ENCODE measurements at places on chromosomes 2 and 18.

DNA sequence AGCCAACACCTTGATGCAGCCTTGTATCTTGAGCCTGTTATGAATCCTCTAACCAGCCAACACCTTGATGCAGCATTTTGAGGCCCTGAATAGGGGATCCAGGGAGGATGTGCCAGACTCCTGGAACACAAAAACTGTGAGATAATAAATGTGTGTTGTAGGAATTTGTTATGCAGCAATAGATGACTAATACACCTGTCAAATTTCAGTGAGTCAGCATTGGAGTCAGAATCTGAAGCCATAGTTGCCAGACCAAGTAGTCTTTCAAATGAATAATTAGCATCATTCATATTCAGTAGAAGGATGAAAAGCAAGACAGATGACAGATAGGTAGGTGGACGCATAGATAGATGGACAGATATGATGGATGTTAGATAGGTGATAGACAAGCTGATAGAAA lies 942.5 kb upstream of the SLC39A10 start:
- DNase-seq = peak; percentile 62

- DNase-seq = peak; percentile 11
These were observed 11.7 kb upstream of the CXCR4 start for GRCh38 chr2:136129601-136130000.

- no peak for DNase-seq
These were observed 99.1 kb upstream of the CD226 start for GRCh38 chr18:70046796-70047195.

GRCh38 chr2:128717758-128718710 lies 399.4 kb upstream of the HS6ST1 start:
- DNase-seq = no peak

DNA sequence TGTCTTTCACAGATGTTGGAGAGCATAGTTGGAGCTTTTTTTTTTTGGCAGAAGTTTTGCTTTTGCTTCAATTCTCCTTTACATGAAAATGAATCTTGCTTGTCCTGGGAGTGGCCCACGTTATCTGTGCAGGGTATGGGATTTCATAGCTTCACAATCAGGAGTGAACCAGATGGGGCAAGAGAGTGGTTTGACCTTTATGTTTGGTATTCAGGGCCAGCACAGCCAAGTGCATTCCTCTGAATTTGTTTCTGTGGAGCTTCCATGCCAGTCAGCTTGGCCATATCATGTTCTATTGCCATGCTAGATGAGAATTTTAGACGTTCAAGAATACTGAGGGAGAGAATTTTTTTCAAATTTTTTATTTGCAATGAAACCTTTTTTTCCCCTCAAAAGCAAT lies 116.6 kb downstream of the PRPF40A start:
- DNase-seq = no peak

DNA sequence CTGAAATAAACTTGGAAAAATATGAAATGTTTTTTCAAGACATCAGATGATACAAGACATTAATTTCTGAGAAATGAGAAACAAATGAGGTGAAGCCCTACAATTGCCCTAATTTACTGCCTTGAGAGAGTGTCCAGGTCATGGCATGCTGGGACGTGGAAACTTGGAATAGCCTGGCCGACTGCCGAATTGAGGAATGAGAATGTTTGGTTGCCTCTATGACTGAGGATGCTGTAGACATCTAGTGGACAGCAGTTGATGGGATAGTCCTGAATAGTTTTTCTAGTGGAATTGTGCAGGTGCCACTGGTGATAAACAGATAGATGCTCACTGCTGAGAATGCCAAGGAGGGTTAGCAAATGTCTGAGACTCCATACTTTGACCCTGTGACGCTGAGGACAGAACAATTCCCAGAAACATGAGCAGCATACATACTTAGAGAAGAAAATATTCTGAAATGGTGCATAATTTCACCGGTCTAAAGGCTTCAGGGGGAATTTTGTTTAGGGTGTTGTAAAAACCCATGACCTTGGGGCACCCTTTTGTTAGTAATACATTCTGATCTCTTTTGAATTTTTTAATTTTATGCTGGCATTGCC lies 56.5 kb upstream of the CWC22 start:
- DNase-seq = no peak

DNA sequence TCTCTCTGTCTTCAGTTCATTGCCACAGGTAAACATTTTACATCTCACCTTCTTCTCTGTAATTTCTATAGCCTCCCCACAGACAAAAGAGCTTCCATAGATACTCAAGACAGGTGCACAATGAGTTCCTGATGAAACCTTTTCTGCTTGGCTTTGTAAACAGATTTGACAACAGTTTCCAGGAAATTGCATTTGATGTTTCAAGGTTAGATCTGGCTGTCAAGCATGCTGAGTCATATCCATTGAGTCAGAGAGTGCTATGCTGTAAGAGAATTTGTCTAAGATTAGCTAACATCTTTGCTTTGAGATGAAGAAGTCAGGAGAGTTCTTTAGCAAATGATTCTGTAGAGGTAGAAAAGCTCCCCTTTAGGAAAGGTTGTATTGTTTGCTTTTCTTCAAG lies 40.6 kb upstream of the MAP2 start:
- peak; percentile 91 for DNase-seq

- DNase-seq = peak; percentile 54
These were observed 2136.2 kb upstream of the CELF4 start for GRCh38 chr18:39701839-39702238.

DNA sequence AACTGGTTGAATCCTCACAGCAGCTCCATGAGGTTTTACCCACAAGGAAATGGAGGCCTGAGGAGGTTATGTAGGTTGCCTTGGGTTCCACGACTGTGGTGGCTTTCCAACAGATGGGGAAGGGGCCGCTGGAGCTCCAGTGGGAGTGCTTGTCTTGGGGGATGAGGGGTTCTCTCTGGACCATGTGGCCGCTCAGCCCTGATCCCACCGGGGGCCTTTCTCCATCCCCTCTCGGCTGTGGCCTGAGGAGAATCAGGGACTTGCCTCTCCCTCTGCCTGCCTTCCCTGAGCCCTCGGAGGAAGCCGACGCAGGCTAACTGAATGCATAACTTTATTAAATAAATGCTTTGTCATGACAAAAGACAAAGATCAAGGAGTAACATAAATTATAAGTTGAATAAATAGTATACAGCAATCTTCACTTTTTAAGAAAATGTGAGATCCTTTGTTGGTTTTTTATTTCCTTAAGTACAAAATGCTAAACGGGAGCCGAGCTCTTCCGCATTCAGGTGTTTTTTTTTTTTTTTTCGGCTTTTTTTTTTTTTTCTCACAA lies 23.5 kb downstream of the IGFBP5 start:
- DNase-seq = no peak

DNA sequence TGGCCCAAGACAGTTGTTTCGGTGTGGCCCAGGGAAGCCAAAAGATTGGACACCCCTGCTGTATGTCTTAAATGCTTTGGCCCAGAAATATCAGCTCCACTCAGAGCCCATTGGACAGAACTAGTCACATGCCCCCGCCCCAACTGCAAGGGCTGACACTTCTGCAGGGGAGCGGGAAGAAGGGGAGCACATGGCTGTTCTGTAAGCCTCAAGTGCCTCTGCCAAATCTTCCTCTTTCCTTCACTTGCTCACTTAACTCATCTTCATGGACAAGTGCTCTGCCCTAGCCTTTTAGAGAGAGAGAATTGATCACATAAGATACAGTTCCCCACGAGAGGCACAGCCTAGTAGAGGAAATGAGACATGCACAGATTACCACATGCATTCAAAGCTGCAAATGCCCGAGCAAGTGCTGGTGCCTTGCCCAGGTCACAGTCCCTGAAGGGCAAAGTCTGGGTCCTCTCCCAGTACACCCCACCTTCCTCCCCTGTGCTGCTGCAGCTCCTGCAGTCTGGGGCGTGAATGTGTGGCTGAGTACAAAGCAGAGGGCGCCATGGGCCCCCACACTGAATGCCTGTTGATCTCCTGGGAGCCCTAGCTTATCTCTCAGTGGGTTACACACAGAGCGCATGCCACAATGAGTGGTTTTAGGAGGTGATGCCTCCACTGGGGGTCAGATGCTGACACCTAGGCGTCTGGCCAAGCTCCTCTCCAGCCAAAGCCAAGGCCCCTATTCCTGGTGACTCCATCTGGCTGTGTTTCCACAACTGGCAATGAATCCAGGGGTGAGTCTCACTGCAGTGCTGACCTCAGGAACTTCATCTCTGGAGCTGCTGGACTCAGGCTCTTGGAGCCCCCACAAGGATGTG lies 135.3 kb downstream of the CTIF start:
- no peak for DNase-seq

DNA sequence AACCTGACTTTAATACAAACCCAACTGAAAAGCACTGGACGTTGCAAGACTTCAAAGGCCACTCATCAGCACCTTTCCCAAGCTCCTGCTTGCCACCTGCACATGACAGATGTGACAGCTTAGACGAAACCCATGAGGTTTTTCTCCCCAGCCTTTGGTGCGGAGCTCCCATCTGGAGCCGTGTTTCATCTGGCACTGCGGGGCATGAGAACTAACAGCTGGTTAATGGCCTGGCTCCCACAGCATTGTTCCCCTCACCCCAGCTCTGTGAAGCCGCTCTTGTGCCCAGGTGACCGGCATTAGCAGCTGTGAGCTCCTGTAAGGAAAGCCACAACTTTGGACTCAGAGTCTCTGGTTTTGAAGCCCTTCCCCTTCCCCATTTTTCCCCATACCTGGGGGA lies 50.9 kb downstream of the GALR1 start:
- DNase-seq = no peak

GRCh38 chr2:18795906-18796305 lies 206.5 kb upstream of the NT5C1B start:
- no peak for DNase-seq

DNA sequence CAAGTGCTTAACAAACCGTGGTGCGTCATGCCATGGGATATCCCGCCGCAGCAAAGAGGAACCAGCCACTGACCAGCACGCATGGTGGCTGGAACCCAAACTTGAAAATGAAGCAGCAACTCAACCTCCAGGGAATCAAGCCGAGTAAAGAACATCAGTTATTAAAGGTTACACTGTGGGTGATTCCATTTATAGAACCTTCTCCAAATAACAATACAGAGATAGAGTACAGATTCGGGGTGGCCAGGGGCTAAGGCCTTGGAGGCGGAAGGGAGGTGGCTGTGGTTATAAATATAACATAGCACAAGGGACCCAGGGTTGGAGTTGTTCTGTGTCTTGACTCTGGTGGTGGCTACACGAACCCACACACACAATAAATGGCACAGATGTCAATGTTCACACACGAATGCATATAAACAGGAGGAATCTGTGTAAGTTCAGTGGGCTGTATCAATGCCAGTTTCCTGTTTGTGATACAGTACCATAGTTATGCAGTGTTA lies 123.1 kb downstream of the EIPR1 start:
- DNase-seq = no peak

- DNase-seq = no peak
These were observed 278.4 kb downstream of the NDUFA10 start for GRCh38 chr2:239746559-239747246.

DNA sequence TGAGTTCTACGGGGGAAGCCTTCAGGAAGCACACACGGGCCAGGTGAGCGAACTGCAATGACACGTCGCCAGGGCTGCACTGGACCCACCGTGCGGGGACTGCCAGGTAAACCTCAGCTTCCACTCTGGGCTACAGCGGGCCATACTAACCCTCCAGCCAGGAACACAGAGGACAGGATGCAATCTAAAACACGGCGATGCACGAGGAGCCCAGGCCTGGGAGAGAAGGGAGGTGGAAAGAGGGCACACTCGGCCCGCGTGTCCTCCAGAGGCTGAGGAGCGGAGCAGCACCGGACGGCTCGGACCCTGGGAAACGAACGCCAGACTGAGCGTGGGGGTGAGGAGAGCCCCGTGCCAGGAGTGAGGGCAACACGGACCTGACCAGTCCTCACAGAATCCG lies 69.3 kb downstream of the HDAC4 start:
- DNase-seq = no peak

GRCh38 chr2:141889788-141890187 lies 241.0 kb downstream of the LRP1B start:
- no peak for DNase-seq

- no peak for DNase-seq
These were observed 76.9 kb upstream of the PAPOLG start for GRCh38 chr2:60679036-60679780.

DNA sequence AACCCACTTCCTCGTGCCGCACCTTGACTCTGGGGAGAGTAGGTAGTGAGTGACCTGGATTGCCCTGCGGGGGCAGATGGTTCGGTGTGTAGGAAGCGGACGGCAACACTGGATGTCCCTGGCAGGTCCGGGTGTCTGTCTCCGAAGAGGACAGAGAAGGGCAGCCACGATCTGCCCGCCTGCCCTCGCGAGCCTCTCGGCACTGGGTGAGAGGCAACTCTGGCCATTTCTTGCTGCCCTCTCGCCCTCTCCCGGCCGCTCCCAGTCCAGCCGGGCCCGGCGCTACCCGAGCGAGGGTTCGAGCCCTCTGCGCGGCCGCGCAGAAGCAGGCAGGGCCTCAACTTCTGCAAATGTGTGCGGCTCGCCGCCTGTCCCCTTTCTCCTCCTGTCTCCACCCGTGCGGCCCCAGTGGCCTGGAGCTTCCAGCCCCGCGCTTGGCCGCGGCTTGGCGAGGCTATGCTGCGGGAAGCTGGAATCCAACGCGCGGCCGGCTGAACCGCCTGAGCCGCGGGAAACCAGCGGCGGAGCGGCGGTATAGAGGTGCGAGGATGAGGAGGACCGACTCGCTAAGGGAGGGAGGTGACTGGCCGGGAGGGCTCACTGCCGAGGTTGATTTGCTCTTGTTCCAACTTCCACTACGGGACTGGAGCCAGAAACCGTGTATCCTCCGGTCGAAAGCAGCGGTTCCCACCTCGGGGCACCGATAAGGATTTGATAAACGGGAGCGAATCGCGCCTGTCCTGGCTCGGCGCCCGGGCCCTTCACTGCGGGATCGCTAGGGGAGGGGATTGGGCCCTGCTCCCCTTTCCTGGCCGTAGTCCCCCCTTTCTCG lies 1.5 kb downstream of the EPAS1 start:
- no peak for DNase-seq

GRCh38 chr18:35780937-35781336 lies 191.5 kb upstream of the RMP24 start:
- no peak for DNase-seq

DNA sequence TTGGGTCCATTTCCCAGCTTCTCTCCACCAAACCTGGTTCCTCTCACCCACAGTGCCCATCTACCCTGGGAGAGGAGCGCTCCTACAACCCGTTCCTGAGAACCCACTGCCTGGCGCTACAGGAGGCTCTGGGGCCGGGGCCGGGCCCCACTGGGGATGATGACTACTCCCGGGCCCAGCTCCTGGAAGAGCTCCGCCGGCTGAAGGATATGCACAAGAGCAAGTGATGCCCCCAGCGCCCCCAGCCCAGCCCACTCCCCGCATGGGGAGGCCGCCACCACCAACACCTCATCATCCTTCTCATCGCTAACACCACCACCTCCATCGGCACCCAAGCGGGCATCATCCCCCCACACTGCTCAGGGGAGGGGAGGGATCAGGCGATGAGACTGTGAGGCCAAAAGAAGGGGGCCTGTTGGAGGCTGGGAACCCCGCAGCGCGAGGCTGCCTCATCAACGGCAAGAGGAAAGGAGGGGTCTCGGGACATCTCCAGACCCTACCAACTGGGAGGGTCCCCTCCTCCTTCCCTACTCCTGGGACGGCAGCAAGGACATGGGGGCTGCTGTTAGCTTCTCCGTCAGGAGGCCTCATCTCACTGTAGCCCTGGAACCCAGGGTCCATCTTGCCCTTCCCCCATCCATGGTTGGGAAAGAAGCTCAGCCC lies 11.8 kb upstream of the CATIP start:
- no peak for DNase-seq

GRCh38 chr2:202592566-202592965 lies 42.2 kb upstream of the FAM117B start:
- DNase-seq = no peak

GRCh38 chr18:5142859-5143258 lies 54.2 kb downstream of the AKAIN1 start:
- no peak for DNase-seq

GRCh38 chr2:181741756-181742155 lies 61.4 kb upstream of the NEUROD1 start:
- peak; percentile 47 for DNase-seq

GRCh38 chr2:40690036-40690435 lies 238.1 kb upstream of the SLC8A1 start:
- no peak for DNase-seq

Measured in RKO (cell line).